ENCODE measurements at places on chromosomes 2 and 18. TPM values are rescaled to one million over a fixed set of nuclear protein-coding genes. Genes with fewer than 3 reads are reported as not detected.

DNA sequence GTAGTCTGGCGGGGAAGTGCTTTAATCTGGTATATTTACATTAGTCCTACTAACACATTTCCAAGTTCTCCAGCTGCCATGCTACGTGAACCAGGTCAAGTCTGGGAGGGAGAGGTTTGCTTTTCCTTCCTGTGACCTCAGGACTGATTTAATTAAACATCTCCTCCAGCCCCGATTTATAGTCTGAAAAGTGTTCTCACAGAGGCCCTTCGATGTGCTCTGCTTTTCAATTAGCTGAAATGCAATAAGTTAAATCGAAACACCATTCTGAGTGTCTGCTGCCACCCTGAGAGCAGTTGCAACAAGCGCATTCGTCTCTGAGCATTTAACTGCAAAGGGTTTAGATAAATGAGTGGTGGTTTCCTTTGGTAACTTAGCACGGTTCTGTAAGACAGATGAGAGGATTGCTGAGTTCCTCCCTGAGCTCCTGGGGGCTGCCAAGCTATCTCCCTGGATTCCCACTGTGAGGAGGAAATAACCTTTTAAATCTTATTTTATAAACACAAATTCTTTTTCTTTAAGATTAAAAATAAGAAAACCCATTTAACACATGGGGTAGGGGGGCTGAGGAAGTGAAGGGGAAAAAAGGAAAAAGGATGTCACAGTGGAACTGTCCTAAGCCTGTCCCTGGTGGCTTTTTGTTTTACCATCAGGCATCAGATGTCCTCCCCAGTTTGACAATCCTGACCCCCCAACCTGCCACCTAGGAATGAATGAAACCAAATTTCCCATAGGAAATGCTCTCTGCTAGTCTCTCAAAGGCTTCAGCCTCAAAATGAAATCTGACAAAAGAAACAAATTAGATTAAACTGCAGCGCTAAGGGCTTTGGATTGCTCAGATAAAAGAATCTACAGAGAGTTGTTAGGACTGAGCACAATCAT is 56.5 kb upstream of the CREB1 start:
- H3K36me3 ChIP-seq: no peaks in the 10 kb centered on the region
- DNase-seq: no peak
- no peaks in the 10 kb centered on the region for H3K27me3 ChIP-seq
- H3K4me3 ChIP-seq: no peak overlapping the region

GRCh38 chr2:238370823-238371372 is 50.6 kb downstream of the TRAF3IP1 start:
- H3K4me3 ChIP-seq: no peak overlapping the region
- H3K36me3 ChIP-seq: no peaks in the 10 kb centered on the region
- peak; percentile 85 for DNase-seq
- H3K4me1 ChIP-seq: no peaks in the 10 kb centered on the region
- no peaks in the 10 kb centered on the region for H3K27me3 ChIP-seq

The PLCL1 gene
- total RNA-seq: 14.8 TPM

GRCh38 chr2:222052934-222053367 is 245.8 kb downstream of the PAX3 start:
- H3K27ac ChIP-seq: no peak overlapping the region
- no peak for DNase-seq
- H3K27me3 ChIP-seq: no peaks in the 10 kb centered on the region
- H3K4me1 ChIP-seq: no peaks in the 10 kb centered on the region
- H3K36me3 ChIP-seq: no peaks in the 10 kb centered on the region
- no peak overlapping the region for H3K4me3 ChIP-seq

DNA sequence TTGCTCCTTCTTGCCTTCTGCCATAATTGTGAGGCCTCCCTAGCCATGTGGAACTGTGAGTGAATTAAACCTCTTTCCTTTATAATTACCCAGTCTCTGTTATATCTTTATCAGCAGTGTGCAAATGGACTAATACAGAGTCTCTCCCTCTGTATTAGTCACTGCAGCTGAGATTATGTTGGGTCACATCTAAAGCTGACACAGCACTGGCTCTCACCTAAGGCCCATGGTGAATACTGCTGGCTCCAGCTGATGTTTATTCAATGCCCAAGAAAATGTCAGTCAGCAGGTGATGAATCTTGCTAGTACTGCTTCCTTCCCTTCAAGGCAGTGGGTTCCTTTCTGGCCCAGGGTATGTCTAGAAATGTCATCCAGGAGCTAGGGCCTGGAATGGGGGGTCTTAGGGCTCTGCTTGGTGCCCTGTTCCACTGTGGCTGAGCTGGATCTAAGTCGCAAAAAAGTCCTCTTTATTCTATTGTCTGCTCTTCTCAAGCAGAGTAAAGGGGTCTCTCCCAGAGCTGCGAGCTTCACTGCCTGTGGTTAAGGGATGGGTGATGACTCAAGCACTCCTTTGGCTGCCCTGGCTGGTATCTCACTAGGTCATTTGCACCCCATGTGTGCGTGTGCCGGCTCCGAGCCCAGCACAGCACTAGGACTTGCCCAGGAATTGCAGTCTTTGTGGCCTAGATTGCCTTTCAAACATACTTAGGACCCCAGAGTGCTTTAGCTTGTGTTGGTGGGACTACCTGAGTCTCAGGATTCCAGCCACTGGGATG is 29.9 kb downstream of the PPP1R1C start:
- no peaks in the 10 kb centered on the region for H3K27me3 ChIP-seq
- H3K4me3 ChIP-seq: no peak overlapping the region
- H3K4me1 ChIP-seq: no peaks in the 10 kb centered on the region
- DNase-seq: no peak

DNA sequence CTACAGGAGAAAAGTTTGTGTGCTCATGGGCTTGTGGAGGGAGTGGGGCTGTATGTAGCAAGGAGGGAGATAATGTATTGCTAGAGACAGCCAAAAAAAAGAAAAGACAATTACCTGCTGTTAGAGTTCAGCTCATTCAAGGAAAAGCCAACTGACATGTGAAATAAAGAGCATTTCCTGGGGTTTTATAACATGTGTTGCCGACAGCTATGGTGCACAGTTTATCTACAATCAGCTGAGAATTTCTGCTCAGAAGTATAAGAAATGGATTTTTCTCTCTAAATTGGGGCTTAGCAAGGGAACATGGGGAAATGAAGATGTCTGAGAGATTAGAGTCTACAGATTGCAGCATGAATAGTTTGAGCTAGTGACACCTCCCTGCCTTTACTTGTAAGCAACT is 674.1 kb downstream of the SUCLG1 start:
- no peaks in the 10 kb centered on the region for H3K27me3 ChIP-seq
- no peaks in the 10 kb centered on the region for H3K4me1 ChIP-seq
- H3K36me3 ChIP-seq: no peaks in the 10 kb centered on the region
- H3K27ac ChIP-seq: no peak overlapping the region
- no peak overlapping the region for H3K4me3 ChIP-seq
- no peak for DNase-seq

- H3K4me3 ChIP-seq: no peak overlapping the region
- no peak overlapping the region for H3K27ac ChIP-seq
These were observed 5.6 kb downstream of the WNT10A start for GRCh38 chr2:218885981-218886947.

DNA sequence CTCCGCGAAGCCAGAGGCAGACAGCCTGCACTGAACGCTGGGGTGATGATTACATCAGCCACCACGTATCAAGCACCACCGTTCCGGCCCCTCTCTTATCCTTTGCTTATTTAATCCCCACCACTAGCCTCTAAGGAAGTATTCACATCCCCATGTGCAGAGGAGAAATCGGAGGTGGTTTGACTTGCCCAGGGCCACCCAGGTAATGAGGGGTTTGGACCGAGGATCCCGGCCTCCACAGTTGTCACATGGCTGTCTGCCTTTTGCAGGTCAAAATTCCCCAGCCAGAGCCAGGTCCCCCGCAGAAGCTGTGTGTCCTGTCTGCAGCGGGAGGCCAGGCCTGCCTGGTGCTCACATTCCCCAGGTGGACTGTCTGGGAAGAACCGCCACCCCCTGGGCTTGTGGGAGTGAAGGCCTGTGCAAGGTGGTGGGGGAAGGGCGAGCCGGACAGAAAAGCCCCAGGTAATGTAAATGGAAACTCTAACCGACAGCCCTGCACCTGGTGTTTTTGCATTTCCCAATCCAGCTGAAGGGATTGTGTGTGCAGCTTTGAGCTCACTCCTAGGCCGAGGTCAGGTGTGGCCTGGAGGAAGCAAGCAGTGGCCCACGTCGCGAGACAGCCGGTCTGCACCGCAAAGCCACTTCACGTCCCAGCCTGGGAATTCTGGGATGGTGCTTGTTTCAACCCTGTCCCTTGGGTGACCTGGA is 108.5 kb upstream of the ID2 start:
- H3K27me3 ChIP-seq: no peaks in the 10 kb centered on the region
- no peaks in the 10 kb centered on the region for H3K36me3 ChIP-seq
- H3K4me3 ChIP-seq: no peak overlapping the region
- no peak overlapping the region for H3K27ac ChIP-seq

The UBXN4 gene
- total RNA-seq: 85.8 TPM

The FEV gene
- not detected for total RNA-seq

DNA sequence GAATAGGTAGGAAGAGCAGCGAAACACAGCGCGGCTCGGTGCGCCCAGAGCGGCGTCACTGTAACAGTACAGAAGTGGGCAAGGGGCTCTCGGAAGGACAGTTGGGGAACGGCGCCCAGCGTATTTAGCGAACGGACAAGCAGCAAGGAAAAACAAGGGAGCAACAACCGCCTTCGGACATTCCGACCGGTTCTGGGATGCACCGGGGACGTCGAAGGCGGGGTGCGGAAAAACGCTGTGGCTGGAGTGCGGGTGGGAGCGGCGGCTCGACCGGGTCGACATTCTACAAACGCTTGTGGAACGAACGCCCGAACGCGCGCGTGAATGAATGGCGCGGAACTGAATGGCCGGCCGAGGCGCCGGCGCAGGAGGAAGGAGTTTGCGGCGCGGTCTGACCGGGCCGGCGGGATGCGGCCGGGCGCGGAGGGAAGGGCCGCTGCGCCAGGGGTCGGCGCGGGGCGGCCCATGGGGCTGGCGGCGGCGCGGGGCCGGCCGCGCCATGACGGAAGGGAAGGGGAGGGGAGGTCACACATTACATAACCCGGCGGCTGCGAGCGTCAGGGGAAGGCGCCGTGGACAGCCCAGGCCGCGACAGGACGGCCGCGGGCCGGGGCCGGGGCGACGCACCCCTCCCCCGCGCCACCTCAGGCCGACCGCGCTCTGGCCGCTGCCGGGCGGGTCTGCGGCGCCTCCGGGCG is 605 bp downstream of the REV1 start:
- H3K27ac ChIP-seq: peak overlapping the region; percentile 68
- H3K4me3 ChIP-seq: peak overlapping the region; percentile 72
- H3K36me3 ChIP-seq: no peaks in the 10 kb centered on the region
- H3K27me3 ChIP-seq: no peaks in the 10 kb centered on the region
- H3K4me1 ChIP-seq: no peaks in the 10 kb centered on the region

The KCNG3 gene
- total RNA-seq: 0.24 TPM

The FN1 gene
- 6,899 TPM for total RNA-seq

DNA sequence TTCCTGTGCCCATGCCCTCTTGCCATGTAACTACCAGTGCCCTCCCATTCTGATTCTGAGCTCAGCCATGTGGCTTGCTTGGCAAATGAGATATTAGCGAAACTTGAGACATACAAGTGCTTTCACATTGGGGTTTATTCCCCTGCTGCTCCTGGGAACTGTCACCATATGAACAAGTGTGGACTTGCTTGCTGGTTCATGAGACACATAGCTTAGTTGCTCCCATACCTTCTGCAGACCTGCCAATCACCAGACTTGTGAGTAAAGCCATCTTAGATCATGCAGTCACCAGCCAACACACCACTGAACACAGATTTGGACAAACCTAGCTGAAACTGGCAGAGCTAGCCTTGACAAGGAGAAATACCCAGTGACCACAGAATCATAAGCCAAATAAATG is 155.1 kb downstream of the SS18 start:
- H3K27ac ChIP-seq: no peak overlapping the region
- no peaks in the 10 kb centered on the region for H3K36me3 ChIP-seq
- H3K4me1 ChIP-seq: no peaks in the 10 kb centered on the region

DNA sequence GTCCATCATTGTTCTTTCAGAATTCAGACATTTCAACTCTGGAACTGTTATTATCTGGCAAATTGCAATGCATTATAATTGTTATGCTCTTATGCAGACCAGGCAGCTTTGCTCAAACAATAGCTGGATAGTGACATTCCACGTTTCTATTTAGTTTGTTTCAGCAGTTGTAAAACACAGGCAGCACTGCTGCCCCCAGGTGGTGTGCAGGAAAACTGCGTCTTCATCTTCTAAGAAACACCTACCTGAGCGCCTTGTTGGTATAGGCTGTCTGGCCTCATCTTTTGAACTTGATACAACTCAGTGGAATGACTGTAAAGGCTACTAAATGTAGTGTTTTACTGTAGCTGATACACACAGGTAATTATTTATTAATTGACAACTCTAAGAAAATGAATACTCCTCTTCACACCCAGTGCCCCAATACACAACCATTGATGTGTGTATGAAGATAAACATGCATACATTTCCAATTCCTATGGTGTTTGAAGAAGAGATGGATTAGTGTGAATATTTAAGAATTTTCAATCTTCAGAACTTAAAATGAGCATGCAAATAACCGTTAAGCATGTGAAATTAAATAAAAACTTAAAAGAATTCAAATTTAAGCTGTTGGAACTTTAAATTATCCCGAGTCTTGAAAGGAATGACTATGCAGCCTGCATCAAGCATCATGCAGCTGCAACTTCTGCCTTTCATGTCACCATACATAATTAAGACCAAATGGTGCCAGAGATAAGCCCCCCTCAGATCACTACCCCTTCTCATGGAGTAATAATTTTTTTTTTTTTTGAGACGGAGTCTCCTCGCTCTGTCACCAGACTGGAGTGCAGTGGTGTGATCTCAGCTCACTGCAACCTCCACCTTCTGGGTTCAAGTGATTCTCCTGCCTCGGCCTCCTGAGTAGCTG is 85.6 kb downstream of the CD8B2 start:
- H3K27me3 ChIP-seq: no peaks in the 10 kb centered on the region
- no peak overlapping the region for H3K4me3 ChIP-seq
- no peaks in the 10 kb centered on the region for H3K36me3 ChIP-seq
- DNase-seq: no peak
- no peak overlapping the region for H3K27ac ChIP-seq
- no peaks in the 10 kb centered on the region for H3K4me1 ChIP-seq

DNA sequence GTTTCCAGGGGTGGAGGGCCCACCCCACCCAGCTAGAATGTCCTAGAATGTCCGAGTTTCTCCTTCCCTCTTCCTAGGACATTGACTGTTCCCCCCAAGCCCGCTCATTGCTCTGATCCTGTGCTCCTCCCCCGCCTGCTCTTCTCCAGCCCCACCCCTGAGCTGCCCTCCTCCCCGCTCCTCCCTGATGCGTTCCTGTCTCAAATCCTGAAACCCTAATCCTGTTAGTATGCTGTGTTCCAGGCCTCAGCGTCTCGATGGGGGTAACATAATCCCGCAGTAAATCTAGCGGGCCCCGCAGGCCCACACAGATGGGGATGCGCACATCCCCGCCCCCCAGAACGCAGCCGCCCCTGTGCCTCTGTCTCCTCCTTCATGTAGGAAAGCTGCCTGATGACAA is 51.3 kb downstream of the NRP2 start:
- no peaks in the 10 kb centered on the region for H3K4me1 ChIP-seq
- H3K27ac ChIP-seq: no peak overlapping the region
- no peaks in the 10 kb centered on the region for H3K36me3 ChIP-seq
- H3K27me3 ChIP-seq: no peaks in the 10 kb centered on the region
